Stimulated activated CD8-positive, alpha-beta memory T cell treated with anti-CD3 and anti-CD28 coated beads, Interleukin-7, amount 100 ng/mL, for 1 hour (primary cell): ENCODE measurements at places on chromosomes 6 and 20.

DNA sequence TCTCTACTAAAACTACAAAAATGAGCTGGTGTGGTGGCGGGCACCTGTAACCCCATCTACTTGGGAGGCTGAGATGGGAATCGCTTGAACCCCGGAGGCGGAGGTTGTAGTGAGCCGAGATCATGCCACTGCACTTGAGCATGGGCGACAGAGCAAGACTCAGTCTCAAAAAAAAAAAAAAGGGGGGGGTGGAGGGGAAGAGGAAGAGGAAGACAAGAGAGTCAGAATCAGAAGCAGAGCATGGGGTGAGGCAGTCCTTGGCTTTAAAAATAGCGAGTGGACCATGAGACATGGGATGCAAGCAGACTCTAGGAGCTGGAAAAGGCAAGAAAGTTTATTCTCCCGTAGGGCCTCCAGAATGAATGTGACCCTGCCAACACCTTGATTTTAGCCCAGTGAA lies 3.9 kb upstream of the SLC9A8 start:
- no peak for DNase-seq

GRCh38 chr6:4067673-4068072 lies 11.3 kb downstream of the FAM217A start:
- no peak for DNase-seq

DNA sequence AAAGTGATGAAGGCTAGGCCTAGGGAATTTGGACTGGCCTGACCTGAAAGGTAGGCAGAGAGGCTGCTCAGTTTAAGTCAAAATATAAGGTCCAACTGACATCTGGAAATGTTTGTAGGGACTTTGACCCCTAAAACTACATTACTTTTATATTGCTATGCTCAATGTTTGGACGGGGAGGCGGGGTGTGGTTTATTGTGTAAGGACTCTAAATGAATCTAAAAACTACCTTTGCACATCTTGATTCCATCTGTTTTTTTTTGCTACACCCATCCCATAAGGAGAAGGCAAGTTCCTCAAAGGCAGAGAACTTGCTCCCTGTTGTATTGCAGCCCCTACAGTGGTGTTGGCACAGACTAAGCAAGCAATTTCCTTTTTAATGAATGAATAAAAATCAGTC lies 227.1 kb downstream of the HACE1 start:
- DNase-seq: no peak

GRCh38 chr6:67467341-67467740 lies 1167.7 kb upstream of the ADGRB3 start:
- no peak for DNase-seq

- DNase-seq: no peak
Measured at GRCh38 chr6:151445482-151445881, 6.4 kb downstream of the RMND1 start.

DNA sequence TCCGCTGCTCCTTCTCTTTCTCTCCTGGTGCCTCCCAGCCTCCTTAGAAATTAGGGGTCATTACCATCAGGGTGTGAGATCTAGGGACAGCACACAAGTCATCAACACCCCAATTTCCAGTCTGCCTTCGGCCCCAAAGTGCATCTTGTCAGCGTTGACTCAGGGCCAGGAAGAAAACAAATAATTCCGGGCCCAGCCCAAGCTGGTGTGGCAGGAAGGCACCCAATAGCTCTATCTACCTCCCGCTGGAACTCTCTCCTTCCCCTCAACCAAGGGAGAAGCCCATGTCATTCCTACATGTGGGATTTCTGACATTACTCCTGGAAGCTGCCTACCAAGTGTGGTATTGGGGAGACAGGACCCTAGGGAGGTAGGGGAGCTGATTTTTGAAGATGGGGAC lies 11.5 kb upstream of the C6orf132 start:
- no peak for DNase-seq

GRCh38 chr6:43708860-43709653 lies 21.5 kb upstream of the MRPS18A start:
- DNase-seq: no peak

DNA sequence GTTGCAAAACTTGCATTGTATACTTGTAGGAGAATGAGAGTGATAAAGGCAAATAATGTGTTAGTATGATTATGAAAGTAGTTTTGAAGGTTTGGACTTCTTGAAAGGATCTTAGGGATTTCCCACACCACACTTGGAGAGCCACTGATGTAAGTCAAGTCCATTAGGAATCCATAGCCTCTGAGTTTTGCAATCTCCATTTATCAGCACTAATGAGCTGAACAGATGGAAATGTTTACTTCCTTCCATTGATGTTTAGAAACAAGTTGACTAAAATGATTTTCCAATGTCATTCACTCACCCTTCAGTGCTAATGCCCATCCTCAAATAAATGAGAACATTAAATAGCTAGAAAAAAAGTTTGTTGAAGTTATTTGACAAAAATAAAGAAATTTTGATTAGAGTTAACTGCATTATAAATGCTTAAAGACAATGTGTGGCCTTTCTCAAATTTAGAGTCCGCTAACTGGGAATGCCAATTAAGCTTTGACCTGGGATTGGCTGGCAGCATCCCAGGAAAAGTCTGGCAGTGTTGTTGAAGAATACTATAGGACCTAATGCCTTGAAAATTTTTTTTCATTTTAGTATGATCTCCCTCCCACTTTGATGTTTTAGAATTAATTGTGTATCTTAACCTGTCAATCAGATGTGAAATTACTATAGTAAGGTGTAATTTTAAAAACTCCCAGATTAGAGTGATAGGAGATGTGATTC lies 68.0 kb downstream of the SLC35F1 start:
- no peak for DNase-seq

DNA sequence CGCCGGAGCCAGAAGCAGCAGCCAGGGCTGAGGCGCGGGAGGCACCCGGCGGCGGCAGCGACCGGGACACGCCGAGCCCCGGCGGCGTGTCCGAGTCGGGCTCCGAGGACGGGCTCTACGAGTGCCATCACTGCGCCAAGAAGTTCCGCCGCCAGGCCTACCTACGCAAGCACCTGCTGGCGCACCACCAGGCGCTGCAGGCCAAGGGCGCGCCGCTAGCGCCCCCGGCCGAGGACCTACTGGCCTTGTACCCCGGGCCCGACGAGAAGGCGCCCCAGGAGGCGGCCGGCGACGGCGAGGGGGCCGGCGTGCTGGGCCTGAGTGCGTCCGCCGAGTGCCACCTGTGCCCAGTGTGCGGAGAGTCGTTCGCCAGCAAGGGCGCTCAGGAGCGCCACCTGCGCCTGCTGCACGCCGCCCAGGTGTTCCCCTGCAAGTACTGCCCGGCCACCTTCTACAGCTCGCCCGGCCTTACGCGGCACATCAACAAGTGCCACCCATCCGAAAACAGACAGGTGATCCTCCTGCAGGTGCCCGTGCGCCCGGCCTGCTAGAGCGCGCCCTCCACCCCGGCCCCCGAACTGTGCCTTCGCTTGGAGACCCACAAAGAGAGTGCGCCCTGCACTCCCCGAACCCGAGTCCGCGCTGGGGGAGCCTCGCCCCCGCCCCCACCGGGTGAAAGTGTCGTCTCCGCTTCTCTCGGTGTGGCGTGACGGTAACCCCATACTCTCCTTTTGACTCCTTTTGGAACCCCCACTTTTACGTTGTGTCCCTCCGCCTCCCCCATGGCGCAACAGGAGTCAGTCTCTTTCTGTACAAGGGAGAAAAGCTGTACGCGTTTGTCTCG lies 1.6 kb downstream of the INSM1 start:
- DNase-seq: no peak

GRCh38 chr6:157614026-157614568 lies 208.9 kb upstream of the SNX9 start:
- DNase-seq: no peak

GRCh38 chr6:90074161-90074850 lies 180.0 kb downstream of the GJA10 start:
- no peak for DNase-seq

DNA sequence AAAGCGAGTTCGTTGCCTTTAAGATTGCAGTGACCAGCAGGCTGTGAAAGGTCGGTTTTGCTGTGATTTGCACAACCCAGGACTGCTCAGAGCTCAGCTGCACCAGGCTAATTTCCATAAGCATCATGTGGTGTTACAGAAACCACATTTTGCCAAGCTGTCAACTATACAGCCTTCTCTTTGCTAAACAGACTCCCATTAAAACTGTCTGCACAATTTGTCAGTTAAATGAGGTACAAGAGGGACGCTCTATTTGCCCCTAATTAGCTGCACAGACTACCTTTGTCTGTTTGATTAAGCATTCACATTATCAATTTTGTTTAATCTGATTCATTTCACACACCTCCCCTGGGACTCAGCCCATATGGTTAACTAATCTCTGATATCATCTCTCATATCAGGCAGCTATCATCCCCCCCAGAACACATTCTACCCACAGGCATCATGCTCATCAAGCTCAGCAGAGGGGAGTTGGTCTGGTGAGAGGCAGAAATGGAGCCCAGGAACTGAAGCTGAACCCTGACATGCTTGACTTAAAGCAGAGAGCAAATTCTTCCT lies 62.1 kb downstream of the OLIG3 start:
- no peak for DNase-seq

GRCh38 chr6:41785689-41786450 lies 1.6 kb upstream of the TOMM6 start:
- no peak for DNase-seq

GRCh38 chr6:80005406-80005805 lies 957 bp downstream of the TTK start:
- DNase-seq: no peak

DNA sequence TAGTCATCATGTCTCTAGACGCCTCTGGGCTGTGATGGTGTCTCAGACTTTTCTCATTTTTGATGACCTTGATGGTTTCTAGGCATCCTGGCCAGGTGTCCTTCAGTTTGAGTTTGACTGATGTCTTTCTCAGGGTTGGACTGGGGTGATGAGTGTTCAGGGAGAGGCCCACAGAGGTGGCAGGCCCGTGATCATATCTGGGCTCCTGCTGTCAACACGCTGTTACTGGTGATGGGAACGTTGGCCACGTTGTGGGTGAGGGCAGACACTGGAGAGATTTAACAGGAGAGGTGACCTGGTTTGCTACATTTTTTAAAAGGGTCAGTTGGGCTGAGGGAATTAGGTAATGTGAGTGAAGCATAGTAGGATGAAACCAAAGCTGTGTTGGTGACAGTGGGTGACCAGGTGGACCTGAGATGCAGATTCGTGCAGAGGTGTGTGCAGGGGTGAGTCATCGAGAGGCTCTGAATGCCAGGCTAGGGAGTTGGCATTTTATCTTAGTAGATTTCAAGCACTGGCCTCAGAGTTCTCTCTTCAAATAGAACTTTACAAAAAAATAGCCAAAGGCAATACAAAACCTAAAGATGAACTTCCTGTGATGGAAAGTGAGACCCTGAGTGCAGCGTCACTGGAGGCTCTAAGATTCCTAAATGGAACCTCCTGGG lies 174.1 kb downstream of the CDH26 start:
- no peak for DNase-seq
